ENCODE measurements at places on chromosomes 11 and 22.
A peak's percentile ranks its signal among the peaks of the same experiment; 100 is the strongest.

DNA sequence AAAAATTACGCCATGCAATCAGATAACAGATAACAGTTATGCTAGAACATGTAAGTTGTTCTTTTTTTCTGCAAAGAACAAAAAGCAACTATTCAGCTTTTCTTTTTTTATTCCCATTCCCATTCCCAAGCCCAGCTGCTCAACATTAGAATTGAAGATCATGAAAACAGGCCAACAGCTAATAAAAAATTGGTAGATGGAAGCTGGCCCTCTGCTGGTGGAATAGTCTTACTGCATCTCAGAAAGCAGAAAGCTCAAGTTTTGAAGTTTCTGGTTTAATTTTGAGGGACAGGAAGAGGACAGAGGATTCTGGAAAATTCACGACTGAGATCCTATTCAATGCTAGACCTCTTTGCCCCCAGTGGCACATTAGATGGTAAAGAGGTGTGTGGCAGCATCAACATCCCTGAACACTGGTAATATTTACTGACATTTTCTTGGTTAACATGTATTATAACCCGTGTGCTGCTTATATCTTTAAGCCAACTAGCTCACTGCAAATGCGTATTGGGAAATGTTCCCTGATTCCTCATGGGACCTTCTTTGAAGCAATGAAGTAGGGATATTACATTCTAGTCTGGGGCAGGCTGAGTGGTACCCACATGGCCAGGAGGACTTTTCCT, 591.2 kb downstream of the OPCML start:
- peak; percentile 29 for DNase-seq

DNA sequence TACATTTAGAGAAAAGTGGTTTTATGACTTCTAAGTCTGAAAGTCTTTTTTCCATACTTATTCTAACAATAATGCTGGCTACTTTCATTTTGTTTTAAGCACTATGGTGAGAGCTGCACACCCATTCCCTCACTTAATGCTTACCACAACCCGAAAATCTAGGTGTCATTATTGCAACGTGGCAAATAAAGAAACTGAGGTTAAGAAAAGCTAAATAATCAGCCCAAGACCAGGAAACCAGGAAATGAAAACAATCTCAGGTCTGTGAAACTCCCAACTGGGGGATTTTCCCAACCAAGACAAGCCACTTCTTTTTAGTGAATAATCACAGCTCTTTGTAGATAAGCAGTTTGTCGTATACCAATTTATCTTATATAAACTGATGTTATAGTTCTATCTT, 126.3 kb downstream of the SLC1A2 start:
- no peak for DNase-seq

DNA sequence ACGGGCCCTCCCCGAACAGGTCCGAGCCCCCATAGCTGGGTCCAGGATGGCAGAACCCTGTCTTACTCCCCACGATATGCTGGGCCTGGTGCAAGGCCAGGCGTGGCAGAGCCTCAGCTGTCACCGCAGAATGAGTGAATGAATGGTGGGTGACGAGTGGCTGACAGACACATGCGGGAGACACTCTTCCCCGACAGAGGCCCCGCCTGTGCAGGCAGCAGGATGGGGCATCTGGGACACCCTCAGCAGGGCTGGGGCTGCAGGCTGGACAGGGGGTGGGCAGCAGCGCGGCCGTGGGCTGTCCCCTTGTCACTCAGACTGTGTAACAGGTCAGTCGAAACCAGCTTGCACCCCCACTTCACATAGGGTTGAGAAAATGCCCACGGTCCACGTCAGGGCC, 18.0 kb downstream of the WNT7B start:
- DNase-seq, result no peak

- DNase-seq, result no peak
Measured at GRCh38 chr11:34300926-34301295, 56.9 kb downstream of the ABTB2 start.

DNA sequence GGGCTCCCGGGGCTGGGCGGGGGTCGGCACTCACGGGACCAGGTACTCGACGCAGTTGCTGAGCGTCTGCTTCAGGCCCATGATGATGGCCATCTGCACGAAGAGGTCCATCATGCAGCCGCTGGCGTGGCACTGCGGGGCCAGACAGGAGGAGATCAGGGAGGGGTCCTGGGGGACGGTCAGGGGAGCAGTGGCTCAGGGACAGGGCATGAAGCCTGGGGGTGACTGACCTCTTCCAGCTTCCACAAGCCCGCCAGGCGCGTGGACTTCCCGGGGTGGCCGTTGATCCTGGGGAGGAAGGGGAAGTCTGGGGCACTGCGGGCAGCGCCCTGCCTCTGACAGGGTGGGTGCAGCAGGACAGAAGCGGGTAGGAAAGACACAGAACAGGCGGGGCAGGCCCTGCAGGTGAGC, 6.1 kb upstream of the SIGIRR start:
- DNase-seq, result no peak

DNA sequence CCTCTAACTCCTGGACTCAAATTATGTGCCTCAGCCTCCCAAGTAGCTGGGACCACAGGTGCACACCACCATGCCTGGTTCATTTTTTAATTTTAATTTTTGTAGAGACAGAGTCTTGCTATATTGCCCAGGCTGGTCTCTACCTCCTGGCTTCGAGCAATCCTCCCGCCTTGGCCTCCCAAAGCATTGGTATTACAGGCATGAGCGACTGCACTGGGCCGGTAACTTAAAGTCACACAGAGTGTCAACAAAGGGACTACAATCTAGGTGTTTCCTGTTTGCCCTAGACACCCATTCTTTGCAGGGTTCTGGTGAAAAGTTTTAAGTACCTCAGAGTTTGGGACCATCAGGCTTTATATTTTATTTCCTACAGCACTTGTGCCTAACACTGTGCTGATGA, 8.4 kb downstream of the UVRAG start:
- DNase-seq, result no peak

DNA sequence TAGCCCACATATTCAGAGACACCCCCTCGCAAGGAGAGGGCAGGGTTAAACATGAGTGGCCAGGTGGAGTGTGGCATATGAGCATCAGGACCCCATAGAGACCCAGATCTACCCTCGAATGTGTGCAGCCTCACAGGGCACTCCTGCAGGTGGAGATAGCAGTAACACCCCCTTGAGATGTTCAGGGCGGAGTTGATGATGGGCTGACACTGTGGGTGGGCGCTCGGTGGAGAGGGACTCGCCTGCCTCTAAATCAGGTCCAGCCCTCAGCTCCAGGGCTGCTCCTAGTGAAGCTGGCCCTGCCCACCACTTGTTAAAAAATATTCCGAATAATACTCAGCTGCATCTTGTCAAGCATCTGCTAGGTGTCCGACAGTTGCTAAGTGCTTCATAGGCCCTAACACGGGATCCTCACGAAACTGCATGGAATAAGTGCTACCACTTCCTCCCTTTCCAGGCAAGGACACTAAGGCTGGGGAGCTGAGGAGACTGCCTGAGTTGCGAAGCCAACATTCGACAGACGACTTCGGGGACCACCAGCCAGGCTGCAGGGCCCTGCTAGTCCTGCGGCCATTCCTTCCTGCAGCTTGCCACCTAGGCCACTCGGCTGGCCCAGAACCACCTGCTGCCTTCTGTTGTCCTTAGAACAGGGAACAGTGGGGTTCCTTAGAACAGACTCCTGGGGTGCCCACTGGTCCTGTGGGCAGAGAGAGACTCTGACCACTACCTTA, 74.0 kb upstream of the WNT11 start:
- DNase-seq, result no peak

DNA sequence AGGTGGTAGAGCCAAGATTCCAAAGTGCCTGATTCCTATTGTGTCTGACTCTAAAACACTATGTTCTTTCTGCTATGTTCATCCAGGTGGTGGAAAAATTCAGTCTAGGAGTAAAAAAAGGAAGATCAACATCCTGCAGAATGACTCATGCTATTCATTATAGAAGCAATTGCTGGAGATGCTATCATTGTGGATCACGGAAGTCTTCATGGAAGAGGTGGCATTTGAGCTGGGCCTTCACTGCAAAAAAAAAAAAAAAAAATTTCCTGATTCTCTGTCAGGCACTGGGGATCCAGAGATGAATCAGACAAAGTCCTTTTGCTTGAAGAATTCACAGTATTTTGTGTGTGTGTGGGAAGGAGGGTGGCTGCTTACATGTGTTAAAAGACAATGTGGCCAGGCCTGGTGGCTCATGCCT, 1.4 kb upstream of the UVRAG start:
- DNase-seq, result peak; percentile 81

DNA sequence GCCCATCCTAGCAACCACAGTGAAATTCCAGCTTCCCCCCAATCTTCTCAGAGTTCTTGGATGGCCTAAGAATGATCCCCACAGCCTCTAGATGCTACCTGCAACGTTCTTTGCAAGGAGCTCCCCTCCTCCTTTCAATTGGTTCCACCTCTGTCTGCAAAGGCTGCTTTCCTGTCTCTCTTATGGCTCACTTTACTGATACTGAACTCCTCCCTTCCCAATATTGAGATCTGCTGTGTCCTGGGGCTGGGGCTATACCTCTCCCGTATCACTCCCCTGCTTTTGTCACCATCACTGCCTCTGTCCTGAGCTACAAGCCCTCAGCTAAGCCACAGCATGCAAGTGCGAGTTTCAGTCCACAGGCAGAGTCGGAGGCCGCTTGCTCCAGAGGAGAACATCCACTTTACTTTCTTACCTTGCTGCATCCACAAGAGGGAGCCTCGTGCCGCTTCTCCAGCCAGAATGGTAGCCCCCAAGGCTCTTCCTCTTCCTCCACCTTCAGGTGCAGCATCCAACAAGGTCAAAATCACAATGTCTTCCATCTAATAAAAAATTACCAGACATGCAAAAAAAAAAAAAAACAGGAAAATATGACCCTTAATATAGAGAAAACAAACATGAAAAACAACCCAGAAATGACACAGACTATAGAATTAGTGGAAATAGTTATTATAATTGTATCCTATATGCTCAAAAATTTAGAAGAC, 48.6 kb upstream of the TMEM45B start:
- DNase-seq, result peak; percentile 49

DNA sequence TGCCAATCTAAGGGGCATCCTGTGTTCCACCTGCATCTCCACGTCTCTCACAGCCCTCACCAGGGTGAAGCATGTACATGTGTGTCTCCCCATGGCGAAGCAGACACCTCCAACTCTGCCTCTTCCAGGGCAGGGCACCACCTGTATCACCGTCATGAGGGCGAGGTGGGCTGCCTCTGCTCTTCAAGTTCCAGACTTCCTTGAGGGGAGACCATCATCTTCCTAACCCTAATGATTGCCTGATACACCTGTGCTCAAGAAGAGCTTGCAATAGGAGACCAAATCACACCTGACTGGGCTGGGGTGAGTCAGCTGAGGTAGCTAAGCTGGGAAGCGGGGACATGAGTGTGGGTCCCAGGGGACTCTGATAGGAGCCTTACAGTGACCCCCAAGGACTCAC, 43.7 kb downstream of the GAB4 start:
- DNase-seq, result no peak

- DNase-seq, result peak; percentile 89
Measured at GRCh38 chr11:112318184-112318591, 57.5 kb upstream of the PLET1 start.

DNA sequence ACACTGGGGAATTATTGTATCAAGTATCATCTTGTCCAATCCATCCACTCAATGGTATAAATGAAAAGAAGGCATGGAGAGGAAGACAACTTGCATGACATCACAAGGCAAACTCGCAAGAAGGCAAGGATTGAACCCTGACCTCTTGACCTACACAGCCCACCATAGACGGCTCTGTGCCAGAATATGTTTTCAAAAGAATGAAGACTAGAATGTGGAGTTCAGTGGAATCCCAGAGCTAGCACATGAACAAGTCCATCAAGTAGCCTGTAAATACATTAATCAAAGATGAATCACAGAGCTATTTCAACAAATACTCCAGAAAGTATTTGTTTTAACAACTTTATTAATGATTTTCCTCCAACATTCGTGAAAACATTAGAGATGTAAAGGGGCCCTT, 189.7 kb downstream of the GUCY1A2 start:
- no peak for DNase-seq

- DNase-seq, result no peak
Measured at GRCh38 chr22:30662040-30662439, 5.6 kb downstream of the DUSP18 start.

DNA sequence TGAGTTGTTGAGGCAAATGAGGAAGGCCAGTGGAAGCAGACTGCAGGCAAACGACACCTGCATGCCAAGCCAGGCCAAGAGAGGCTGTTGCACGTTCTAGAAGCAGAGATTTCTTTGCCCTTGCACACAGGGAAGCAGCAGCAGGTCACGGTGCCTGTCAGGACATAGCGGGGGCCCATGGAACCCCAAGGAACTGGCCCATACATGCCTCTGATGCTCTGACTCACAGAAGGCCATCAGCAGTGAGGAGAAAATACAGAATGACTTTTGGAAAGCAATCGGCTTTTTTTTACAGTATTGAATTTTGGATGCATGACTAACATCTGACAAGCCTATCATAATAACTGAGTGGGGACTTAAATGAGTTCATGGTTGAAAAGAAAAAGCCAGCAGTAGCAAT, 123.9 kb downstream of the MPPED1 start:
- DNase-seq, result no peak

DNA sequence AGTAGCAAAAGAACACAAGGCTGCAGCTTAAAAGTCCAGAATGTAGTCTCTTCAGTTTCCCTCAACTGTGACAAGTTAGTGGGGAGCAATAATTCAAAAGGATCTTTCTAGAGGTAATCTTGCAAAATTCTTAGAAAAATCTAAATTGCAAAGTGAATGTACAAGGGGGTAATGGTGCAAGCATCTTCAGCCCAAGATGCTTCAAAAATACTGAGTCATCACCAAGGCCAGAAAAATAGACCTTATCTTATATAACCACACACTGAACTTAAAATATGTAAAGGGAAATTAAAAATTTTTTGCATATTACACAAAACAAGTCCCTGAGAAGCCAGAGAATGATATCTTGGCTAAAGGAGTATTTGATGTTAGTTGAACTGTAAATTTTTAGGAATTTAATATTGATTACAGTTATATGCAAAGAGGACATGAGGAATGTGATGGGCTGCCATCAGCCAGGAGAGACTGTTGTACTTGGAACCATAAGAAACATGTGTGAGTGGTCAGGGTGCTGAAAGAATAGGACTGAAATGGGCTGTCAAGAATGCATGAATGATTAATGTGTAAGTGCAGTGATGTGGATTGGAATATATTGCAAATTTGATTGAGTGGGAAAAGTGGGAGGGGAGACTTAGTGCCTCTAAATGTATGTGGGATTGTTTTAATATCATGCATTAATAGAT, 85.7 kb upstream of the LIN7C start:
- DNase-seq, result no peak

DNA sequence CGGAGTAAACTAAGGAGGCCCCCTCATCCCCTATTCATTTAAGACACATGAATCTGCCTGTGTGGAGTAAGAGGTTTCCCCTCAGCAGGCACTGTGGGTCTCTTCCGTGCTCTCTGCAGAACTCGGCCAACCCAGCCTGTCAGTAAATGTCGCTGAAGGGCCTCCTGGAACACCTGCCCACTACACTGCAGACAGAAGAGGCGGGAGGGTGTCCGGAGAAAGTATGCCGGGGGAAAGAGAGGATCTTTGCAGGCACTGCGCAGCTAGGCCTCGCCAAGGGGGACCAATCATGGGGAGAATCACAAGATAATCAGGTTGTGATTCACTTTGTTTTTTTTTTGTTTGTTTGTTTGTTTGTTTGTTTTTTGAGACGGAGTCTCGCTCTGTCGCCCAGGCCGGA, 110.8 kb downstream of the MORC2 start:
- DNase-seq, result no peak
